ENCODE measurements at places on chromosomes 7 and 10. TPM values are rescaled to one million over a fixed set of nuclear protein-coding genes. Genes with fewer than 3 reads are reported as not detected.

DNA sequence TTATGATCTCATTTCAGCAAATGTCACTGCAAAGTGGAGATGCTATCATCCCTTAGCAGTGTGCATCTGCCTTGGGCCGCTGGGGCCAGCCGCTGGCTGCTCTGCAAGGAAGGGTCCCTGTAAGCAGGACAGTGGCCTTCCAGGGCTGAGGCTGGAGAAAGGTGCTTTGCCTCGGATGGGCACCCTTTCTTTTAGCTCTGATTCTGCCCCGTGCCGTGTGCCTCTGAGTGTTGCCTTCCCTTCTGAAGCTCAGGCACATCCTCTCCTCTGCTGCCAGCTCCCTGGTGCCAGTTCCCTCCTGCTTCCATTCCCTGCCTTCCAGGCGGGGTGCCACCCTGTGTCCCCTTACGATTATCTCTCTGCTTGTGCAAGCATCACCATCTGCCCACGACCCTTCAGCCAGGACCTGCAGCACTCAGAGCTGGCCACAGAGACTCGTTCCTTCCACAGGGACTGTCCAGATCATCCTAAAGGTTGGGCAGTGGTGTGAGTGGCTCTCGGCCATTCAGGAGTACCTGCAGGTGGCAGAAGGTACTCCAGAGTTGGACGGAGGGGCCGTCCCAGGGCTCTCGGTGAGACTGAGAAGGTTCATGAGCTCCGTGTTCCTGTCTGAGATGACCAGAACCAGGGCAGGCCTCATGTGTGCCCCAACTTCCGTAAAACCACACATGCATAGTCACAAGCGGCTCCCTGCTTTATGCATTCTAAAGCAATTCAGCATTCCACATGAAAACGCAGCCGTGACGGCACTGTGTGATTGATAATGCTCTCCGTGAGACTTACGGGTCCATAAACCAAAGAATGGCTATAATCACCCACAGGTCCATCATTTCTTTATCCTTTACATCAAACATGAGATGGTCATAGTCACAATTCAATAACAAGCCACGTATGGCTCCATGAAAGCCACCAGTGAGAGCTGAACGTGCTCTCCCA, 371.4 kb downstream of the DNAJB6 start:
- no peak for DNase-seq

- peak; percentile 39 for DNase-seq
These were observed 7.0 kb upstream of the SERPINE1 start for GRCh38 chr7:101119876-101120275.

- DNase-seq, result peak; percentile 58
These were observed 386 bp downstream of the ABHD11 start for GRCh38 chr7:73738220-73738611.

DNA sequence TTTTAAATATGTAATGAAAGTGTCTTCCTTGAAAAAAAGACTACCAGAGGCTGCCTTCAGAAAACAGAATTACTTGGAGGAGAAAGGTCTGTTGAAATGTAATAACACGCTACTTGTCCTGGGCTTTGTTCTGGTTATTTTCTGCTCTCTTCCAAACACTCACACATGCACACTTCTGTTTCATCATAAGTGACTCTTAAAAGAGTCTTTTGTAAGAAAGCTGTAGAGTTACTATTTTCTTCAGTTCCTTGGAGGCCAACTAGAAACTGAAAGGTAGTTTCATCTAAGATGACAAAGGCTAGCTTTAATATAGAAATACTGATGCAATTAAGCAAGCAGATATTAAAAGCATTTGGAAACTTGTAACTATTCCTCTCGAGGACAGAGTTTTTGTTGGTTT, 39.1 kb downstream of the TASOR2 start:
- DNase-seq, result no peak

DNA sequence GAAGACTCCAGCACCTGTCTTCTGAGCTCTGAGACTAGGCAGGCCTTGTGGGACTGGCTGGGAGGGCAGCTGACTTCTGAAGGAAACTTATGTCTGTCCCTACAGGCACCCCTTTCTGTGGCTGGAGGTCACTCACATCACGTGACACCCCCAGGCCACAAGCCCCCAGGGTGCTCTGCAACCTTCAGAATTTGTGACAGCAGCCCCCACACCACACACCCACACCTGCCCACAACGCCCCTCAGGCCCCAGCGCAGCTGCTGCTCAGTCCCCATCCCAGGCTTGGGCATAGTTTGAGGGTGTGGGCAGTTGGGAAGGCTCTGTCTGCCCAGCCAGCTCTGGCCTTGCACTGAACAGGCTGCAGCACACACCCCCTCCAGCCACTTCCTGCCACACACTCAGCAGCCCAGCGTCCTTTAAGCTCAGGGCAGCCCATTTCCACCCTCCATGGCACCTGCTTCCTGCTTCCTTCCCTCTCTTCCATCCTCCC, 80.0 kb upstream of the UNC5B start:
- DNase-seq, result peak; percentile 38

DNA sequence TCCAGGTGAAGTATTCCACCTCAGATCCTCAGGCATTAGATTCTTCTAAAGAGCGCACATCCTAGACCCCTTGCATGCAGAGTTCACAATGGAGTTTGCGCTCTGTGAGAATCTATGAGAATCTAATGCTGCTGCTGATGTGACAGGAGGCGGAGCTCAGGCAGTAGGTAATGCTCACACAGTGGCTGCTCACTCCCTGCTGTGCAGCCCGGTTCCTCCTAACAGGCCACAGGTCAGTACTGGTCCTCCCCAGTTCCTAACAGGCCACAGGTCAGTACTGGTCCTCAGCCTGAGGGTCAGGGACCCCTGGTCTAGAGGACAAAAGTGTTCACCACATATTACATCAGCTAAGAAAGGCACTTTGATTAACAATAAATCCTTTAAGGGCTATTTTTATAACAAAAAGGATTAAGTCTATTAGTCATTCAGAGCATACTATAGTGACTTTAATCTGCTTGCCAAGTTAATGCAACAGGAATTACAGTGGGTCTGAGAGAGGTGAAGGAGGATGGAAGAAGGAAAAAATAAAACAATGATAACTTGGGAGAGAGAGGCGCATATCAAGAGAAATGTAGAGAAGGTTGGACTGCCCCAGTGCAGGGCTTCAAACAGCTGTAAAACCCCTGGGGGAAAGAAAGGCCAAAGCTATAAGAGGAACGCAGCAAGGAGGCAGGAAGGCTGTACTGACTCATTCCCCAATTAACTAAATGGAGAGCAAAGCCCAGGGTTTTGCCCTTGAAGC, 49.2 kb downstream of the CUL2 start:
- peak; percentile 55 for DNase-seq

GRCh38 chr7:26399736-26400135, 108.1 kb downstream of the SNX10 start:
- no peak for DNase-seq

DNA sequence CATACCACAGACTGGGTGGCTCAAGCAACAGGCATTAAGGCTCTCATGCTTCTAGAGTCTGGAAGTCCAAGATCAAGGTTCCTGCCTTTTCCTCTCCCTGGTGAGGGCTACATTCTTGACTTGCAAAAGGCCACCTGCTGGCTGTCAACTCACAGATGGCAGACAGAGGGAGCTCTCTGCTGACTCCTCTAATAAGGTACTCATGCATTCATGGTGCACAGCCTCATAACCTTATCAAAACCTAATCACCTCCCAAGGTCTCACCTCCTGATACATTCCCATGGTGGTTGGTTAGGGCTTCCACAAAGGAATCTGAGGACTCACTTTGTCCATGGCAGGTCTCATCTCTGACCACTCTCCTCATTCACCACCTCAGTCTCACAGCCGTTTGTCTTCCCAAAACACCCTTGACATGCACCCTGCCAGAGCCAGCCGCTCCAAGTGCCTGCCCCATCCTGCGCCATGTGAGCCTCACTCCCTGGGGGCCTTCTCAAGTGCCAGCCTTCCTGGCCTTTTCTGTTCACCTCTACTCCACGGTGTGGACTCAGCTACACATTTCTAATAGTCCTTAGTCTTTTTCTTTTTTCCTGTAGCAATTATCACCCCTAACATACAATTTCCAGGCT, 400.3 kb upstream of the ADARB2 start:
- no peak for DNase-seq

DNA sequence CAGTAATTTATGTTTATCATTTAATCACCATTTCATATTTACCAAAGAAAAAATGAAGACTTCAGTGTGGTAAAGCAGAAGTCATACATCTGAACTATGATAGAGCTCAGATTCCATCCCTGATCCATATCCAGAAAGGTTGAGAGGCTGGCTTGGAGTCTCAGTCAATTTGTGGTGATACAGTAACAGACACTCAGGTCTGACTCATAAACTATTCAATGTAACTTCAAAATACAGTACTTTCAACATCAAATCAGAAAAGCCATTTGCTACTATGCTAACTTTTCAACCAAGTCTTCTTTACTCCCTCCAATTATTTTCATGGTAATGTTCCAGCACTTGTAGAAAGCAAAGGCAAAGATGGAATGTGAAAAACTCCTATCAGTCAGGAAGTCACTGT, 190.4 kb downstream of the HDAC9 start:
- DNase-seq, result no peak

GRCh38 chr7:116392806-116393205, 106.7 kb upstream of the CAV2 start:
- DNase-seq, result peak; percentile 19

DNA sequence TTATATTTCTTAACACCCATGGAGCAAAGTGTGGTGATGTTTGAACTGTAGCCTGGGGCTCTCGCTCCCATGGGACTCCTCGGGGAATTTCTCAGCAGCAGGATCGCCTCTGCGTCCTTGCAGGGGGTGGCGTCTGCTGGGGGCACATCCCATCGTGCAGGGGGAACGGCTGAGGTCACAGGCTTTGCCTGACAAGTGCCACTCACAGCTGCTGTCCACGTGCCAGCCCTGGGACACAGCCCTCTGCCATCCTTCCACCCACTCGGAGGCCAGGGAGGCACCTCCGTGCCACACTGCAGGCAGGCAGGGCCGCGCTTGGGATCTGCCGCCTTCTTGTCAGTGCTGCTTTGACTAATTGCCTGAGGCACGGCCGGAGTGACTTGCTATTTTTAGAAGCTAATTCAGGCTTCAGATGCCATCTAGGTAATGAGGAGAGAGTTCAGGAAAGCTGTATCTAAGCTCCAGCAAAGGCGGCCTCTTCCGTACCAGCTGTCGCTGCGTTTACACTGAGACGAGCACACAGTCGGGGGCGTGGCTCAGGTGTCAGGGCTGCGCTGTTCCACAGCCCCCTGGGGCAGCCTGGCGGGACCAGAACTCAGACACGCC, 45.7 kb downstream of the PITRM1 start:
- DNase-seq, result no peak

Gene TEX36
- not detected for total RNA-seq
